Activated CD4-positive, alpha-beta memory T cell treated with anti-CD3 and anti-CD28 coated beads, Interleukin-2, amount 10 ng/mL, durations not matched to agents 7 days and 5 days (primary cell): ENCODE measurements at places on chromosomes 13 and 19. TPM values are rescaled to one million over a fixed set of nuclear protein-coding genes. Genes with fewer than 3 reads are reported as not detected.

GRCh38 chr19:42097461-42097860 is 21.5 kb downstream of the ZNF574 start:
- no peak for DNase-seq

- no peak for DNase-seq
Measured at GRCh38 chr19:18319591-18320135, 3.2 kb downstream of the LSM4 start.

The ZNF534 gene
- total RNA-seq = not detected

GRCh38 chr13:100301418-100301817 is 212.5 kb downstream of the PCCA start:
- no peak for DNase-seq

The CPT1C gene
- total RNA-seq = 2.9 TPM

GRCh38 chr13:30746791-30747190 is 11.4 kb downstream of the ALOX5AP start:
- DNase-seq = no peak

DNA sequence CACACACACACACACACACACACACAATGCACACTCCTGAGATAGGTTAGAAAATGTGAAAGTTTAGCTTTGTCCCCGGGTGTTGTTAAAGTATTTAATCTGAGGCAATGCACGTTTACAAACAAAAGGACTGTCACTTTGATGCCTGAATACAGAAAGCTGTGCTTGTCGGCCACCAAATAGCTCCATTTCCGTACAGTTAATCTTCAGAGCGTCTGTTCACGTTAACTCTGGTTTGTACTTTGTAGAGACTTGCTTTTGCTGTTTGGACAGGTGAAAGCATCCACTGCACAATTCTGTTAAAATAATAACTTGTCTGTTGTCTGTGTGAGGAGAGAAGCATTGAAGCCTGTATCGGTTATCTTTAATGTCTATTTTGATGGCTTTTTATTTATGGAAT is 267.8 kb downstream of the FGF9 start:
- DNase-seq = no peak

The ACP5 gene
- 21.4 TPM for total RNA-seq

- no peak for DNase-seq
Measured at GRCh38 chr13:98393873-98394272, 183.0 kb downstream of the STK24 start.

The FUT1 gene
- total RNA-seq = 0.28 TPM

DNA sequence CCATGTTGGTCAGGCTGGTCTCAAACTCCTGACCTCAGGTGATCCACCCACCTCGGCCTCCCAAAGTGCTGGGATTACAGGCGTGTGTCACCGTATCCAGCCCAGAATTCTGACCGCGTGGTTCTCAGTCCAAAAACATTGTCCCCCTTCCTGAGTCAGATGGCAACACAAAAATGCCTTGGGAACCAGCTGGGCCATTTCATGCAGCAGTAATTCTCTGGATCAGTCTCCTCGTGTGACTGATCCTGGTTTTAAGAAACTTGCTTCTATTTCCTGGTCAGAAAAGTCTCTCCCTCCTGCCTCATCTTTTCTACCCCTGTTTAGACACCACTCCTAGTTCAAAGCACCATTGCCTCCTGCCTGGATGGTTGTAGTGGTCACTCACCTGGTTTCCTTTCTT is 60.9 kb upstream of the USP29 start:
- no peak for DNase-seq

The FBXO46 gene
- 36.4 TPM for total RNA-seq

The CARM1 gene
- 40.2 TPM for total RNA-seq

The ZNF560 gene
- total RNA-seq = not detected

The PSG11 gene
- not detected for total RNA-seq

The PPP1R12C gene
- 132 TPM for total RNA-seq

DNA sequence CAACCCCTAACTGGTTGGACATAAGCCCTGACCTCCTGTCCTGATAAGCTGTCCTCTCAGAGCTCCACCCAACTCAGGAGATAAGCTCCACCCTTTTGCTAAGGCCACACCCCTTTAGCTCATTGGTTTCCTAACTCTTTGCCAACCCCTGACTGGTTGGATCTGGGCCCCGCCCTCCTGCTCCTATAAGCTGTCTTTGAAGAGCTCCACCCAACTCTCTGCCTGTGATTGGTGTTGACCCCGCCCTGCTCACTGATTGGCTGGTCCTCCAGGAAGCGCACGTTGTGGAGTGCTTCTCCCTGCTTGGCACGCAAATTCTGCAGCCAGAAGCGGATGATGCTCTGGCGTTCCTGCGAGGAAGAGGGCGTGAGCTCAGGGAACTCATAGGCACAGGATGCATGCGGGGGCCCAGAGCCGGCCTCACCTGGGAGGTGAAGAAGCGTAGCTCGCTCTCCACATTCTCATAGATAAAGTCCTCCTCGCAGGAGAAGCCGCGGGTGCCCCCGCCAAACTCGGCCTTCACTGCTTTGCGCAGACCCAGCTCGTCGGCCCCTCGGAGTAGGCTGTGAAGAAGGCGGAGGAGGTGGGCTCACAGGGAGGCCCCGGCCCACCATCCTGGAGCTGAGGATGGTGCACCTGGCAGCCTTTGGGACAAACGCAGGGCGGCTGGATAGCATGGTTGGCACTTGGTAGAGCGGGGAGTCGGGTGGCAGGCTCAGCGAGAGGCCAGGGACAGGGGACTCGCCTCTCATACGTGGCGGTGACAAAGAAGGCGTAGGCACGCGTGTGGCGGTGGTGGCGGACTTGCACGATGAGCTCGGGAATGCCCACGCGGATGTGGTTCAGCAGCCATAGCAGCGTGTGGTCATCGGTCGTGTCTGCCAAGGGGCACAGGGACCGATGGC is 1.7 kb downstream of the ANO8 start:
- peak; percentile 51 for DNase-seq

The AMER2 gene
- not detected for total RNA-seq

GRCh38 chr19:47509973-47510372 is 4.9 kb downstream of the NAPA start:
- DNase-seq = no peak

The UPK1A gene
- total RNA-seq = 0.65 TPM

GRCh38 chr19:56423276-56423984 is 19.3 kb downstream of the ZNF583 start:
- DNase-seq = no peak

The SUPT20H gene
- 70.7 TPM for total RNA-seq

- DNase-seq = no peak
Measured at GRCh38 chr13:81987159-81987558, 1646.2 kb upstream of the SPRY2 start.

DNA sequence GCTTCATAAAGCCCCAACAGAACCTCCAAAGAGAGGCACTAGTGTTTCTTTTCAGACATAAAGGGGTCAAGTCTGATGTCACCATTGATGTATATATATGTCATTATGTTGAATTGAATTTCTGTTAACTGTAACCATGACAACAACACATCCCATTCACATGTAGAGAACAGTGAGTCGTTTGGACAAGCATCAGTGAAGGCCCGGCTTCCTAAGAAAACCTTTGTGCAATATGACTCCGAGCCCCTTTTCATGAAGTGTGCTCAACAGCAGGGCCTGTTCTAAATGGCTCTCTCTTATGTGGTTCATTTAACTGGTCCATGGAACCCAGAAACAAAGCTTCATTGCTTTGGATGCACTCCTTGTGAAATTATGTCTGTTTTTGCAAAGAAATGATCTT is 67.2 kb upstream of the UBL3 start:
- no peak for DNase-seq

The ADM5 gene
- total RNA-seq = 2.9 TPM

The DPF1 gene
- total RNA-seq = 0.55 TPM

The KEAP1 gene
- total RNA-seq = 103 TPM

The CCDC8 gene
- total RNA-seq = not detected

GRCh38 chr13:25463496-25463895 is 91.7 kb downstream of the ATP8A2 start:
- DNase-seq = no peak

- no peak for DNase-seq
Measured at GRCh38 chr13:110443622-110444225, 117.8 kb downstream of the RAB20 start.

- DNase-seq = no peak
Measured at GRCh38 chr13:65913173-65913572, 1317.0 kb downstream of the PCDH9 start.

The LIM2 gene
- not detected for total RNA-seq

The KLHL1 gene
- not detected for total RNA-seq

DNA sequence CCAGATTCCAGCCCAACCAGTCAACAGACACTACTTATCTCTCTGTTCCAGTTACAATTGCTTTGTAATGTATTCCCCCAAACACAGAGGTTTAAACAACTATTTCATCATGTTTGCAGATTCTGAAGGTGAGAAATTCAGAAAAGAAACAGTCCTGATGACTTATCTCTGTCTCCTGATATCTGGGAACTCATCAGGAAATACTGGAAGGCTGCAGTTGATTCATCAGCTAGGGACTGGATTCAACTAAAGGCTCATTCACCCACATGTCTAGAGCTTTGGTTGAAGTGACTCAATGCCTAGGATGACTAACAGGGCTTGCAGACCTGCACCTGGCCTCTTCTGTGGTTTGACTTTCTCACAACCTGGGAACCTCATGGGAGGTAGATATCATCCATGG is 56.6 kb upstream of the GPC6 start:
- DNase-seq = no peak

- DNase-seq = no peak
Measured at GRCh38 chr13:78659732-78660494, 958 bp upstream of the OBI1 start.

DNA sequence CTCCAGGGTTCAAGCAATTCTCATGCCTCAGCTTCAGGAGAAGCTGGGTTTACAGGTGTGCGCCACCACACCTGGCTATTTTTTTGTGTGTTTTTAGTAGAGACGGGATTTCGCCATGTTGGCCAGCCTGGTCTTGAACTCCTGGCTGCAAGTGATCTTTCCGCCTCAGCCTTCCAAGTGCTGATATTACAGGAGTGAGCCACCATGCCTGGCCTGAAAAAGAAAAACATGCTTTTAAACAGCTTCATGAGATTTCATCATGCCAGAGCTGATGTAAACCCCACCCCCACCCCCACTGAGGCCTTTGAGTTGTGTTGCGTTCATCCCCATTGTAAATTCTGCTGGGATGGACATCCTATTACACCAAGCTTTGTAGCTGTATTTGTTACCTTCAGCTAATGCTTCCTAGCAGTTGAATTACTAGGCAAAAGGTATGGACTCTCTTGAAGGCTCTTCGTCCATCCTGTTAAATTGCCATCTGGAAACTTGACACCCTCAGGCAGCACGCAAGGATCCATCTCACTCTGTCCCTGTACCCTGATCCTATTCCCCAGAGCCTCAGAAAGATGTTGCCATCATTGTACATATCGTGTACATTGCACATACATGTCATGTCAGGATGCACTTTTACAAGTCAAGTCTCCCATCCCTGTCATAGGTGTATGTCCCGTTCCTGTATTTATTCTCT is 47.3 kb downstream of the NFIX start:
- DNase-seq = no peak

DNA sequence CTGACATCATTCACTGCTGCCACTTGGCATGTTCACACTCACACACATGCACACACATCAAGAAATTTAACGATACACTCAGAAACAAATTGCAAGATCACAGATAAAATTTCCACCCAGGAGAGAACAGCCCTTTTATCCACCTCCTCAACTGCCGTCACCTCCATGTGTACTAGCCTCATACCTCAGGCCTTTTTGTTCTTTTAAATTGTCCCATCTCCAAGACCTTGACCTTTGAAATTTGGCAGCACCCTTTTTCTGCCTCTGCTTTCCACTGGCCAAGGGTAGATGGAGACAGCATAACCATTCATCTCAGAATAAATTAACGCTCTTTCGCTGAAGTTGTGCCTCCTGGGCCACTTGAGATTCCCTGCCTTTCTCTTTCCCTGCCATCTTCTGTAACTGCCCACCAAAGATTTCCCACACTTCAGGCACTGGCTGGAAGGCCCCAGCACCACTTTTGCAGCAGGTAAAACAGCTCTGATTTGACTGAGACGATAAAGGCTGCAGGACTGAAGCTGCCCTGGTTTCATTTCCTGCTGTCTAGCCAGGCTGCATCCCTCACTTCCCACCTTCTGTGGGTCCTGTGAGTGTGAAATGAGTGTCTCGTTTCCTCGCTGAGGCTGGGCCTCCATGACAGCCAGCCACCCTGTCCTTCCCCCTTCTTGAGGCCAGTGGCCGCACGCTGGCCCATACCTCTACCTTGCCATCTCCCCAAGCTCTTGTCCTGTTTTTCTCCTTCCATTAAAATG is 39.3 kb downstream of the MBNL2 start:
- DNase-seq = peak; percentile 52
